ENCODE measurements at places on chromosomes 2 and 18. TPM values are rescaled to one million over a fixed set of nuclear protein-coding genes. Genes with fewer than 3 reads are reported as not detected.

DNA sequence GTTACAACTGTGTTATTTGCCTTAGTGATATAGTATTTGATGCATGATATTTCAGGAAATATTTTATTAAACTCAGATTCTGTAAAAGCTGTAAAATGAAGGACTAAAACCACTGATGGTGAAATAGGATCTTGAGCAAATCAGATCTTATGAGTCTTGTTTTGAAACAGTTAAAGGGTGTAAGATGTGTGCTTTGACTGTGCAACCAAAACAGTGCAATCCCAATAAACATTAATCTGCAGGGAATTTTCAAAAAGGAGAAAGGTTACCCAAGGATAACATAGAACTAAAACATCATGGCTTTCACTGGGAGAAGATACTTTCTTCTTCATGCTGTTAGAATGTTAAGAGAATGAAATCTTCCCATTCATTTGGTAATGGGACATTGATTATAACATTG, 378.7 kb downstream of the PARD3B start:
- H3K27me3 ChIP-seq: no peaks in the 10 kb centered on the region
- H3K4me1 ChIP-seq: no peaks in the 10 kb centered on the region
- H3K27ac ChIP-seq: no peak overlapping the region
- no peak for DNase-seq
- H3K4me3 ChIP-seq: no peak overlapping the region
- no peaks in the 10 kb centered on the region for H3K36me3 ChIP-seq

DNA sequence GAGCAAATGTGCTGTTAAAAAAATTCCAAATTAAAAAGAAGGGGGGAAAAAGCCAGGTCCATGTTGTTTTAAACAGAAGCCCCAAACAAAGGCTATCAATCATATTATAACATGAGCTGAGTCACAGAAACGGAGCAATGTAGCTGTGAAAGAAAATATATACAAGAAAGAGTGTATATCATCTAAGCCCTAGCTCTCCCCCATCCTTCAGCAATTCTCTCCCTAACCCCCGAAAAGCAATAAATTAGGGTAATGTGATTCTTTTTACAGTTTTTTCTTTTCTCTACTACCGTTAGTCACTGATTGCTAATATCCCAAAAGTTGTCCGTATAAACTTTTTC, 25.3 kb downstream of the FEZ2 start:
- DNase-seq: no peak
- H3K27ac ChIP-seq: peak overlapping the region; percentile 78
- H3K4me1 ChIP-seq: peaks cover 59% of the 10 kb centered on the region

- H3K4me3 ChIP-seq: no peak overlapping the region
- H3K4me1 ChIP-seq: peaks cover 17% of the 10 kb centered on the region
- H3K27me3 ChIP-seq: no peaks in the 10 kb centered on the region
- no peaks in the 10 kb centered on the region for H3K36me3 ChIP-seq
Observed at GRCh38 chr18:58175786-58176176, 131.8 kb downstream of the NEDD4L start.

DNA sequence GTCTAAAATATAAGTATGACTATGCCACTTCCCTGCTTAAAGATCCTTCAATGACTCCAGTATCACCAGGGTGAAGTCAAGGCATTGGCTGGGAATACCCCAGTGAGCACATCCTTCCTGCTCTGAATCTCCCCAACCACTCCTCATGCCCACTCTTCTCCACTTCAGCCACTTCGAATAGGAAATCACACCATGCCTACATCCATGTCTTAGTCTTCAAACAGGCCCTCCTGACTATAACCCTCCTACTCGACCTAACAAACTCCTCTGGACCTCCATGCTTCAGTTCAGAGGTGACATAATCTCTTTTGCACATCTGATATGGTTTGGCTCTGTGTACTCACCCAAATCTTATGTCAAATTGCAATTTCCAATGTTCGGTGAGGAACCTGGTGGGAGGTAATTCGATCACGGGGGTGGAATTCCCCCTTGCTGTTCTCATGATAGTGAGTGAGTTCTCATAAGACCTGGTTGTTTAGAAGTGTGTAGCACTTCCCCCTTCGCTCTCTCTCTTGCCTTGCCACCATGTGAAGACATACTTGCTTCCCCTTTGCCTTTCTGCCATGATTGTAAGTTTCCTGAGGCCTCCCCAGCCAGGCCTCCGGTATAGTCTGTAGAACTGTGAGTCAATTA, 87.8 kb upstream of the TFCP2L1 start:
- no peaks in the 10 kb centered on the region for H3K4me1 ChIP-seq
- DNase-seq: no peak
- H3K36me3 ChIP-seq: peaks cover 16% of the 10 kb centered on the region
- H3K4me3 ChIP-seq: no peak overlapping the region
- no peaks in the 10 kb centered on the region for H3K27me3 ChIP-seq
- no peak overlapping the region for H3K27ac ChIP-seq

DNA sequence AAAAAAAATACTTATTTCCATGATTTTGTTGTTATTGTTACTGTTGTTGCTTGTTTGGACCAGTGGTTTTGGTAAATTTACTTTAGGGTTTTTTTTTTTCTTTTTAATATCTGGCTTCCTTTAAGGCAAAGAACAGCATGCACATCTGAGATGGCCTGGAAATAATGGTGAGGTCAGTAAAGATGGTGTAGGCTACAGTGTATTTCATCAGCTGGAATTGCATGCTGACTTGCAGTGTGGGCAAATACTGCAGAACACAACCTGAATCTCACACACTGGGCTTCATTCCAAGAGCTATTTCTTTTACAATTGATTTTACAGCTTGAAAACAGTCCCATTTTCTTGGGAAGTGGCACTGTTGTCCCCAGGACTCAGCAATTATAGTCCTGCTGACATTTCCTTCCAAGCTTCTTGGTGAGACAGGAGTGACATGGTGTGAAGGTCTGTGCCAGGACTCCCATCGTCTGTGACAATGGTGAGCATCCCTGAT, 376.1 kb upstream of the SOX11 start:
- H3K36me3 ChIP-seq: no peaks in the 10 kb centered on the region
- no peaks in the 10 kb centered on the region for H3K27me3 ChIP-seq
- no peak overlapping the region for H3K27ac ChIP-seq
- no peaks in the 10 kb centered on the region for H3K4me1 ChIP-seq

DNA sequence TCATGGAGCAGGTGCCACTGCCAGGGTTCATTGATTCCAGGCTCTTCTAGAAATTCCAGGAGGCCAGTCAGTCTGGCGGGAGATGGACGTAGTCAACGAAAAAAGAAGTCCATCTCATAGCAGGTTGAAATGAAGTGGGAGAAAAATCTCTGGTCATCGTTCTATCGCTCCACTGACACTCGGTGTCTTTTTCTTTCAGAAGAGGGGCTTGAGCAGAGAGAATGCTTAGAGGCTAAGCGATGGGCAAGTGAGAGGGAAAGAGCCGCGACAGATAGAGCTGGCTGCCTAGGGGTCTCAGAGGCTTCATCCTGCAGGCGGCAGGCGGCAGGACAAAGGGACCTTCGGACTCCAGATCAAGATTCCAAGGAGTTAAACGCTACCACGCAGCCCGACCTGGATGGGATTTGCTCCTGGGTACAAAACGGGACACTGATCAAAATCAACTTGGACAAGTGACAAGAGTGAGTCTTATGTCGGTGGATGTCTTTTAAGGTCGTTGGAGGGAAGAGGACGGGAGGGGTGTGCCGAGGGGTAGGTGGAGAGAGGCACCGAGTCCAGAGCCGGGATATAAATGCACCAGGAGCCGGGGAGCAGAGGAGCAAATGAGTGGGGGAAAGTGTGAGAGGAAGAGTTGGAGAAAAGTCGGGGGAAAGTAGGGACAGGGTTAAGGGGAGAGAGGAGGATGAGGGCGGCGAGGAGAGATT, 677 bp upstream of the TMEM178A start:
- H3K36me3 ChIP-seq: no peaks in the 10 kb centered on the region
- H3K27ac ChIP-seq: no peak overlapping the region
- H3K4me3 ChIP-seq: no peak overlapping the region
- H3K27me3 ChIP-seq: peaks cover 19% of the 10 kb centered on the region
- DNase-seq: no peak
- H3K4me1 ChIP-seq: peaks cover 9% of the 10 kb centered on the region

The APCDD1 gene
- total RNA-seq: not detected

- H3K4me1 ChIP-seq: no peaks in the 10 kb centered on the region
- H3K36me3 ChIP-seq: no peaks in the 10 kb centered on the region
- no peak overlapping the region for H3K27ac ChIP-seq
- H3K27me3 ChIP-seq: no peaks in the 10 kb centered on the region
Observed at GRCh38 chr2:100704156-100704555, 115.8 kb upstream of the NPAS2 start.

All from PC-3 (cell line).